Gastrocnemius medialis (tissue), 4 donors: ENCODE measurements at places on chromosomes 3 and 15. TPM values are rescaled to one million over a fixed set of nuclear protein-coding genes. Genes with fewer than 3 reads are reported as not detected.

The STIMATE gene
- 30.4 TPM for total RNA-seq

The LNP1 gene
- 1.1 TPM for total RNA-seq

The CACNA1D gene
- not detected for total RNA-seq

The ULK3 gene
- total RNA-seq: 39.0 TPM

The SPTBN5 gene
- total RNA-seq: 0.04 TPM

GRCh38 chr15:75696311-75696720, 16.3 kb downstream of the CSPG4 start:
- DNase-seq: no peak
- H3K4me3 ChIP-seq: no peak overlapping the region
- peaks cover 9% of the 10 kb centered on the region for H3K36me3 ChIP-seq
- H3K4me1 ChIP-seq: peaks cover 25% of the 10 kb centered on the region

DNA sequence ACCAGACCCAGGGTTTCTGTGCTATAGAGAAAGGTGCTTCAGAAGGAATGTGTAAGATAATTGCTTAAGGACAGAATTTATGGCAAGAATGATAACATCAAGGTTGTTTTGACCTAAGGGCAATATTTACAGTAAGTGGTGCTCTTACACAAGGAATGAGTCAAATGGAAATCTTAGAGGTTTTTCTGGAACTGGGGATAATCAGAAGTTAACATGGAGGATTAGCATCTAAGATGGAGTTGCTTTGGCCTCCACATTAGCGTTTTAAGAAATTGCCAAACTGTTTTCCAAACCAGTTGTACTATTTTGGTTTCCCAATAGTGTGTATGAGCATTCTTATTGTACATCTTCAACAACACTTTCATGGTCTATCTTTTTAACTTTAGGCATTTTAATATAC, 3.1 kb downstream of the WDR93 start:
- H3K36me3 ChIP-seq: no peaks in the 10 kb centered on the region
- peaks cover 12% of the 10 kb centered on the region for H3K4me1 ChIP-seq
- no peaks in the 10 kb centered on the region for H3K27me3 ChIP-seq
- H3K27ac ChIP-seq: no peak overlapping the region
- no peak overlapping the region for H3K4me3 ChIP-seq

DNA sequence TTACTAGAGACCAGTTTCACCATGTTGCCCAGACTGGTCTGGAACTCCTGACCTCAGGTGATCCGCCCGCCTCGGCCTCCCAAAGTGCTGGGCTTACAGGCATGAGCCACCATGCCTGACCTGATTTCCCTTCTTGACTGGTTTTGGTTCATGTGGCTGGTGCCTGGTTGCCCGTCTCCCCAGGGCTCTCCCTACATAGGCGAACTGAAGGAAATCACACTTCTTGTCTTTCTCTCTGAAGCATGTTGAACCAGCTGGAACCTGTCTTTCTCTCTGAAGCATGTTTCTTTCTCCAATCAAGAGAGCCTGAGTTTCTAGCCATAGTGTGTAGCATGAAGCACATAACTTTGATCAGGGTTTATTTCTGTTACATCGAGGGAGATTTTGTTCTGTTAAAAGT, 16.3 kb upstream of the SAMD7 start:
- no peak overlapping the region for H3K27ac ChIP-seq
- no peak overlapping the region for H3K4me3 ChIP-seq
- H3K27me3 ChIP-seq: no peaks in the 10 kb centered on the region

GRCh38 chr15:74958908-74959585, 2.5 kb upstream of the RPP25 start:
- no peak for DNase-seq
- peaks cover 49% of the 10 kb centered on the region for H3K27me3 ChIP-seq
- peak overlapping the region; percentile 62 for H3K4me3 ChIP-seq

DNA sequence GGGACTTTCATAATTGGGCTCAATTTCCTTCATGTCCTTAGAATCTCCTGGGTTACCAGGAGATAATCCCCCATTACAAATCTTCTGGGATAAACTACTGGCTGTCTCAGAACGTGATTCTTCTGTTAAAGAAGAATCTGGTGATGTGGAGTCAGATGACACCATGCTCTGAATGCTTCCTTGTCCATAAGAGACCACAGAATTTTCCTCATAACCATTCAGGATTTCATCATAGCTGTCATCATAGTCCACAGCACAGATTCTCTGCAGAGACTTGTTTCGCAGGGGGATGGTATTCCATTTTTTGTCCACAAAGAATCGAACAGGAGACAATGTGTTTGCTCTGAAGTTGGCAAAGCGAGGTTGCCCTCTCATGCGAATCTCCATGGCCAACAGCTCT, 109.8 kb upstream of the TSPAN3 start:
- no peak overlapping the region for H3K4me3 ChIP-seq
- H3K27ac ChIP-seq: no peak overlapping the region
- H3K27me3 ChIP-seq: no peaks in the 10 kb centered on the region

GRCh38 chr15:65796610-65797078, 4.6 kb upstream of the DENND4A start:
- H3K27ac ChIP-seq: no peak overlapping the region
- H3K27me3 ChIP-seq: no peaks in the 10 kb centered on the region
- no peak for DNase-seq
- no peaks in the 10 kb centered on the region for H3K36me3 ChIP-seq
- H3K4me1 ChIP-seq: peaks cover 10% of the 10 kb centered on the region

- no peaks in the 10 kb centered on the region for H3K27me3 ChIP-seq
- H3K4me3 ChIP-seq: no peak overlapping the region
- peaks cover 58% of the 10 kb centered on the region for H3K4me1 ChIP-seq
- no peak for DNase-seq
Measured at GRCh38 chr3:31550452-31551251, 17.9 kb downstream of the STT3B start.

- H3K27me3 ChIP-seq: no peaks in the 10 kb centered on the region
- H3K27ac ChIP-seq: no peak overlapping the region
- no peak for DNase-seq
- H3K4me3 ChIP-seq: no peak overlapping the region
Measured at GRCh38 chr15:35752134-35752466, 206.1 kb upstream of the DPH6 start.

DNA sequence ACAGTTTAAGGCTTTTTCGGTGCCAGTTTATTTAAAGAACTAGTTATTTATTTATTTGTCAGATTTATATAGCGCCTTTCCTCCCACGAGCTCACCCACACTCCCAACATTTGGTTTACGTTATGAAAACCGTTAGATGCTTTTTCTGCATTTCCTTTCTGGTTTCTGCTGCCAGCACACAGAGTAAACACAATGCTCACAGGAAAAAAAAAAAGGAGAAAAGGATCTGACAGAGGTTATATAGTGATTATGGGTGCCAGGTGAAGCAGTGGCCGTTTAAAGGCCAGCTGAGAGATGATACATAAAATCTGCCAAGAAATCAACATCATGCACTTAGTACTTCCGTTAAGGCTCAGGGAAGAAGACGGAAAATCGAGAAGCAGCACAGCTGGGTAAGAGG, 37.9 kb downstream of the ETV5 start:
- no peak overlapping the region for H3K27ac ChIP-seq
- no peak overlapping the region for H3K4me3 ChIP-seq
- H3K4me1 ChIP-seq: no peaks in the 10 kb centered on the region
- H3K36me3 ChIP-seq: no peaks in the 10 kb centered on the region
- H3K27me3 ChIP-seq: no peaks in the 10 kb centered on the region

DNA sequence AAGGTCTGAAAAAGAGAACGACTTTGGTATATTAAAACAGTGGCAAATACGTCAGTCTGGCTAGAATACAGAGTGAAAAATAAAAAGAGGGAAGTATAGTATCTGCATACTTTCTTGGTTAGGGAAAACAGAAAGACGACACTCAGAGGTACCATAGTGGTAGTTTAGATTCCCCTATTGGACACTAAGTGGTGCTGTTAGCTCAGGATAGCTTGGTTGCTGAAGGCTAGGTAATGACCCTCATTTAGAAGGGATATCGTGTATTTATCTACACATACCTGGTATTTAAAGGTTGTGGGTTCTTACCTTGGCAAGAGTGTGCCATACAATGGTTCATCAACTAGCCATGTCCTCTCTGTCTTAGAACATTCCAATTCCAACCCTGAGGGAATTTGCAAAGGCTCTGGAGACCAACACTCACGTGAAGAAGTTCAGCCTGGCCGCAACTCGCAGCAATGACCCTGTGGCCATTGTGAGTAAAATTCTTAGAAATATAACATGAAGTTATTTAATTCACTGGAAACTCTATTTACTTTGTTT, 31.0 kb downstream of the TMOD2 start:
- H3K27ac ChIP-seq: no peak overlapping the region
- H3K27me3 ChIP-seq: no peaks in the 10 kb centered on the region
- H3K36me3 ChIP-seq: no peaks in the 10 kb centered on the region
- H3K4me3 ChIP-seq: no peak overlapping the region
- no peaks in the 10 kb centered on the region for H3K4me1 ChIP-seq
- no peak for DNase-seq

DNA sequence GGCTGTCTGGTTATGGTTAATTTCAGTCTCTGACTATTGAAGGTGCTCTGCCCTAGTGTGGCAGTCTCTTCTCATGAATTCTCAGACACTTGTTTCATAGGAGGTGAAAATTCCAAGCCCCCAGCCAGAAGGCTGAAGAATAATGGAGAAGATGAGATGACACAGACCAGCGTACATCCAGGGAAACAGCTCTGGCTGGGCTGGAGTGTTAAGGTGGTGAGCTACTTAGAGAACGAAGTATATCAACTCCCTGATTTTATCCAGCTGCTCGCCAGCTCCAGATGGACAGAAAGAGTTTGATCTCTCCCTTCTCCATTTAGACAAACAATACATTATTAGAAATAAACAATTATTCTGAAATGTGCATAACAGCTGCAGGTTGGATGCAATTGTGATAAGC, 494.5 kb upstream of the RGMA start:
- no peak overlapping the region for H3K27ac ChIP-seq
- DNase-seq: no peak
- H3K4me3 ChIP-seq: no peak overlapping the region
- H3K36me3 ChIP-seq: no peaks in the 10 kb centered on the region
- H3K4me1 ChIP-seq: no peaks in the 10 kb centered on the region

DNA sequence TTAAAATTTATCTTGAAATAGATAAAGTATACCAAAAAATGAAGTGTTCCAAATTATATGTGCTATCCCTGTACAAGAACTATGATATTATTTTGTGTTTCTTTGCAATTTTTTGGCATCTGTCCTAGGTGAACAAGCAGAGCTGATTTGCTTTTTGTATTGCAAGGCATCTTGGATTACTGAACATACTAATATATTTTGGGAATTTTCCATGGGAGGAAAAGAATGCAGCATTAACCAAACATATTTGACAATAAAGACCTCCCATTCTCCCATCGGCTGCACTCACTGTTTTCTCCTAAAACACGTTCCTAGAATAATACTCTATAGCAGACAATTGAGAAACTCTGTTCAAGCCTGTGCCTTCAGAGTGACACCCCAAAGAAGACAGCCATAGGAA, 265.1 kb upstream of the ALCAM start:
- H3K27me3 ChIP-seq: no peaks in the 10 kb centered on the region
- H3K4me3 ChIP-seq: no peak overlapping the region
- DNase-seq: no peak
- H3K27ac ChIP-seq: no peak overlapping the region

DNA sequence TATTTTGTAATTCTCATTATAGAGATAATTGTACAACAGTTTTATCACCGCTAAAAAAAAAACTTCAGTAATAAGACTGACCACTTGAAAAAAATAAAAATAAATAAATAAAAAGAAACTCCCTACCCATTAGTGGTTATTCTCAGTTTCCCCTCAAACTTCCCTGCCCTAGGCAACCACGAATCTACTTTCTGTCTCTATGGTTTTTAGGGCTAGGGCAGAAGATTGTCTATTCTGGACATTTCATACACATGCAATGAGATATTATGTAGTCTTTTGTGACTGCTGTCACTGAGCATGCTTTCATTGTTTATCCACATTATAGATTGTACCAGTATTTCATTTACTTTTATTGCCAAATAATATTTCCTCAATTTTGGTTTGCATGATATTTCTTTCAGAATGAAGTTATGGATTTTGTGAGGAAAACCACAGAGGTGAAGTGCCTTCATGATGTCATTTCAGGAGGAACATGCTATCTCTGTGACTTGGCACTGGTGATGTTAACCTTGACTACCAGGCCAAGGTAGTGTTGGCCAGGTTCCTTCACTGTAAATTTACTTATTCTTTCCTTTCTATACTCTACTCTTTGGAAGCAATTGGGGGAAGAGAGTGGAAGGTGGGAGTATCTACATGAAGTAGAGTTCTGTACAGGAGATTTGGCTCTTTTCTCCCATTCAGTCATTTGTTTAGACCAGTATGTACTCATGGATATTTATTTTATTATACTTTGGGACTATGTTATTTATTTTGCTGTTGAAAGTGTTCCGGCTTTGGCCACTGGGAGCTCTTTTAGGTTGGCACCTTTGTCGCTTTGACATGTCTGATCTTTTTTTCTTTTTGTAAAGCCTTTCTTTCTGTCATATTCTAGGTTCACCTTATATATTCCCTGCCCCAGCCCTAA, 86.3 kb downstream of the GMPS start:
- H3K36me3 ChIP-seq: no peaks in the 10 kb centered on the region
- no peaks in the 10 kb centered on the region for H3K27me3 ChIP-seq
- no peak overlapping the region for H3K4me3 ChIP-seq
- no peak overlapping the region for H3K27ac ChIP-seq
- H3K4me1 ChIP-seq: no peaks in the 10 kb centered on the region
- DNase-seq: no peak

GRCh38 chr3:172836390-172836997, 86.0 kb downstream of the ECT2 start:
- no peak overlapping the region for H3K4me3 ChIP-seq
- no peaks in the 10 kb centered on the region for H3K27me3 ChIP-seq
- no peaks in the 10 kb centered on the region for H3K36me3 ChIP-seq
- no peak for DNase-seq
